ENCODE measurements at places on chromosomes 11 and 22.

DNA sequence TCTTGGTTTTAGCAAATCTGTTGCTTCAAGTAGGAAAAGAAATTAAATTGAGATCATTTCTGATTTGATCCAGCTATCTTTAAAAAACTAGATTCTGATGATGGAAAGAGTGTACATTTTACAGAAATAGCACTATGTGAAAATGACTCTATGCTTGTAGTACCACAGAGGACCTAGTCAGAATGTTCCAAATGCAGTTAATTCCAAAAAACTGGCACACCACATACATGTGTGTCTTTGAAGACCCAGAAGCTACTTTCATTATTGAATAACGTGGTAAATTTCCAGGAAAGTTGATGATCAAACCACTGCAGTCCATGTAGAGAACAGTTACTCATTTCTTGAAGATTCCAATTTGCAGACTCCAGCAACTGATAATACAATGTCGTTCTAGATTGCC lies 3.8 kb downstream of the ELMOD1 start:
- no peak for DNase-seq

GRCh38 chr11:107042748-107043147 lies 24.5 kb upstream of the GUCY1A2 start:
- DNase-seq = no peak

DNA sequence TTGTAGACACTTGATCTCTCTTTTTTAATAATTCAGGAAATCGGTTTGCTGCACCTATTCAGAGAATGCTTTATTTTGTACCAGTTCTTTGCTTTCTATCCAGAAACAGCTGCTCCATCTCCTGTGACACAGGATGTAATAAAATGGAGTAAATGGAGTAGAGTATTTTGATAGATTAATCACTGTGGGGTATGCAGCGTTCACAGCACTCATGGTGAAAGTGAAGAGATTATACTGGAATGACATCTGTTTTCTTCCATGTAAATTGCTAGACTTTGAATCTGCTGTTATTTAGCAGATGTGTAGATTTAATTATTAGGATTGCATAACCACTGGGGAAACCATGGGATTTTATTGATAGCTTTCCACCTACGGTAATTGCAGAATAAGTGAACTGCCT lies 227.3 kb upstream of the ARHGAP42 start:
- no peak for DNase-seq

DNA sequence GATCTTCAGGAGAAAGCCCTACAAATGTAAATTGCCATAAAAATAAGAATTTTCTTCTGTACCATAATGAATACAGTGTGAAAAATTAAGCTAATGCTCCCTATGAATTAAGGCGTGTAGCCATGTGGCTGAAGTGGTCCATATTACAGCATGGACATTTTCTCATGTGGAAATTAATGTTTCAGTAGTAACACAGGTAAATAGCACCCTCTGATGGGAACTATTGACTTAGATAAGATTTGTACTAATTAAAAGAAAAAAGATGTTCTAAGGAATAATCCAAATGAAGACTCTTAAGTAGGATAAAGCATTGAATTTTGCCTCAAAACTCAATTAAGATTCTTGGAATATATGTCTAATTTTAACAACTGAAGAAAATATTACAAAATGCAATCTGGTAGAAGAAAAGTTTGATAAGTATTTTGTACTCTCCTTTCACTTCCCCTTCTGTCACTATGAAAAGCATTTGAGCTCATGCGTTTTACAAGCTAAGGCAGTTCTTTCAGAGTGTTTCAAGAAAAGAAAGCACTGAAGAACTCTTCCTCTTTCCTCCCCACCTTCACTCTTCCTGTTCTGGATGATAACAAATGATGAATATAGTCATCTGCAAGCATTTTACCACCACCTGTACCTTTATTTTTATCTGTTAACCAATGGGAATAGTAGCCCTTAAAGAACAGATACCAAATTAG lies 9.9 kb upstream of the OR8D2 start:
- DNase-seq = no peak

Measured in caudate nucleus (tissue), 63 donors.